D341Med (cell line): ENCODE measurements at places on chromosomes 4 and X.

GRCh38 chrX:132742246-132742645, 216.2 kb downstream of the HS6ST2 start:
- DNase-seq: no peak

- DNase-seq: no peak
Observed at GRCh38 chrX:82658492-82658891, 849.6 kb upstream of the POU3F4 start.

DNA sequence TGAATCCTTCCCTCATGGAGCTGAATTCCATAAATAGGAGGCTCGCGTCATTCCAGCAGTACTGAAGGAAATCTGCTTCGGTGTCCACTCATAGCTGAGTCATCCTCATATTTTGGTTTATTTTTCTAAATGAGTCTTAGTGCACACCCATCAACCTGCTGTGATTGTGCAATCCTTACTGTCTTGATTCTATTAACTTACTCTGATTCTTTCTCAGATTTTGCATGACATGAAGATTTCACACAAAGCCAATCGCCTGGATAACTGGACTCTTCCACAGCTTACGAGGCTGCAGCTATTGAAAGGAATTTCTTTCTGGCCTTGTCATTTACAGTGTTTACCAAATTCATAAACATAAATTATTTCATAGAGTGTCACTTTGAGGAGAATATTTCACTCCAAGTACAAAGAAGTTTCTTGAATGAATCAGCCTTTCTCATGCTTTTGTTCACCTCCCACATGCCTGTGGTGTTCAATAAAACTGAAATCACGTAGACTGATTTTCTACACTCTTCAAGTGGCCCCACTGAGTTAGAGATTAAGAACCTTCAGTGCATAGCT, 207.6 kb upstream of the SLITRK2 start:
- DNase-seq: no peak

DNA sequence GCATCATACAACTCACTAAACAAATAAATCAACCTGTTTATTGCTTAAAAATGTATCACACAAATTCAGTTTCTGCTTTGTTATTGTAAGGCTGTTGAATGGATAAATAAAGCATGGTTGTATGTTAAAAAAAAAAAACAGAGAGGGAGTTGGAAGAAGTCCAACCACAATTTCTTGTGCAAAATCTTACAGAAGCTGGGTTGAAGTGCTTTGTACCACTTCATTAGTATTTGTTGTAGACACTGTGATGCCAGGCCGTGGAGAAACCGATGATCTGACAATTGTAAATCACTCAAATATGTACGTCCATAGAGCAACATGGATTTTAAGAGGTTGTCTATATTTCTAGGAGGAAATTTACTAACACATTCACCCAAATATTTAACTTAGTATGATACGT, 132.6 kb upstream of the MXRA5 start:
- no peak for DNase-seq

- peak; percentile 45 for DNase-seq
Observed at GRCh38 chr4:111773858-111774257, 371.4 kb upstream of the FAM241A start.

DNA sequence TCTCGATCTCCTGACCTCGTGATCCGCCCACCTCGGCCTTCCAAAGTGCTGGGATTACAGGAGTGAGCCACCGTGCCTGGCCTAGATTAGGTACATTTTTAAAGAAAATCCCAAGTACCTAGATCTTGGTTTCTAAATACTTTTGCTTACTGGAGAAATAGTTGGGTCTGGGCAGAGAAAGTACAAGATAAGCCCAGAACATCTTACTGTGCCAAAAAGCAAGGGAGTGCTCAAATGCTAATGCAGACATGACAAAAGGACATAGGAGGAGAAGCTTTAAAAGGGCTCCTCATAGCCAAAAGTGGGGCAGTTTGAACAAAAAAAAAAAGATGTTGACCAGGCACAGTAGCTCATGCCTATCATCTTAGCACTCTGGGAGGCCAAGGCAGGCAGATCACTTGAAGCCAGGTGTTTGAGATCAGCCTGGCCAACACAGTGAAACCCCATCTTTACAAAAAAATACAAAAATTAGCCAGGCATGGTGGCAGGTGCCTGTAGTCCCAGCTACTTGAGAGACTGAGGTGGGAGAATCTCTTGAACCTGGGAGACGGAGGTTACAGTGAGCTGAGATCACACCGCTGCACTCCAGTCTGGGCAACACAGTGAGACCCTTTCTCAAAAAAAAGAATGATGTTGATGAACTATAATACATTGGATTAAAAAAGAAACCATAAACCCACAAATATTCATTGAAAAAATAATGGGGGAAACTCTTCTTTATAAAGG, 107.5 kb downstream of the APBB2 start:
- DNase-seq: no peak

DNA sequence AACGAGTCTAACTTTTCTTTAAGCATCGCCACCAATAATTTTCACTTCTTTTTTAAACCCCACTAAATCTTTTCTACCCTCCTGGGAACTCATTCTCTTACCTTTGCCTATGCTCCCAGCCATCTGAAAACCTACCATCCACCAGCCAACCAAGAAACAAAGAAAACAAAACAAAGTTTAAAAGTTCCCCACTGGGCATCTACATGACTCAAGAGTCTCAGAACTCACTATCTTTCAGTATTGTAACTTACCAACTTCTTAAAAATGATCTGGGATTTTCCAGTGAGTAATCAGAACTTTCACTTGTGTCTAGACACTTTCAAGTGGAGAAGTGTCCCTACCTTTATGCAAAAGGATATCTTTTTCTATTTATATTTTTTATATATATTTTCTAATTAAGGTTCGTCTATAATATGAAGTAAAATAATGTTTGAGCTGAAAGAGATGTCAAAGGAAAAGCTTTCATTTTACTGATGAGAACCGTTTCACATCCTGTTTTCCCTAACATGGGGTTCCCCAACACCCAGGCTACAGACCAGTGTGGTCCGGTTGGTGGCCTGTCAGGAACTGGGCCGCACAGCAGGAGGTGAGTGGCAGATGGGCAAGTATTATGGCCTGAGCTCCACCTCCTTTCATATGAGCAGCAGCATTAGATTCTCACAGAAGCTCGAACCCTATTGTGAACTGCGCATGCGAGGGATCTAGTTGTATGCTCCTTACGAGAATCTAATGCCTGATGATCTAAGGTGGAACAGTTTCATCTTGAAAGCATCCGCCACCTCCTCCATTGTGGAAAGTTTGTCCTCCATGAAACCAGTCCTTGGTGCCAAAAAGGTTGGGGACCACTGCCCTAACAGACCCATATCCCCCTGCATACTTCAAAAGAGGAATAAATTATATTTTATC, 9.8 kb upstream of the TIGD2 start:
- no peak for DNase-seq

DNA sequence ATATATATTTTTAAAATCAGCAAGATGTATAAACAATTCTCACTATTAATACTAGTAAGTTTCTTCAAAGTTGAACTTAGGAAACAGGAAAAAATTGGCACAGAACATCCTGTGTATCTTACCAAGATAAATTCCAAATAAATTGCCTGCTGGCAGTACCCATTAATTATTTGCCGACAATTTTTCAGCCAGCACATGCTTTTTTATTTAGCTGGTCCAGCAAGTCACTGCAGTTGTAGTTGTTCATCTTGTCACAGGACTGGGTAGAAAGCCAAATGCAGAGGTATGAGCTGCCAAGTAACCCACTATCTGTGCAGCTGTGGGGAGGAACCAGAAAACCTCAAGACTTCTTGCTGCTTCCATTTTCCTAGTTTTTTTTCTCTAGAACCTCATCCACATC, 113.4 kb downstream of the PACRGL start:
- no peak for DNase-seq

- no peak for DNase-seq
Observed at GRCh38 chr4:105630670-105631655, 77.5 kb downstream of the INTS12 start.

DNA sequence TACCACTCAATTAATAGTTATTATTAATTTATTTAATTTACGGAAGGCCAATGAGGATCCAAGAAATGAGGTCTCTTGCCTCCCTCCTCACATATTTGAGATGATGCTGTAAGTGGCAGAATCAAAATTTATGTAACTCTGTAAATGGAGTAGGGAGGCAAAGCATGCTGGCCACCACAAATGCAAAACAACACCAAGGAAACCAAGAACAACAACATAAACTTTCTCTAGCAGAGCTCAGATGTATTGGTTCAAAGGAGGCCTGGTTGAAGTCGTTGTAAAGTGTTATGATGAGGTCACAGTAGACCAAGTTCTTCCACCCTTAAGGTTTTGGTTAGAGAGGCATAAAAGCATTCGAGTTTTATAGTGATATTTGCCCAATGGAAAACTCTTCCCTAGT, 194.8 kb upstream of the FAT1 start:
- no peak for DNase-seq

GRCh38 chr4:142549726-142550463, 296.2 kb downstream of the INPP4B start:
- DNase-seq: no peak

DNA sequence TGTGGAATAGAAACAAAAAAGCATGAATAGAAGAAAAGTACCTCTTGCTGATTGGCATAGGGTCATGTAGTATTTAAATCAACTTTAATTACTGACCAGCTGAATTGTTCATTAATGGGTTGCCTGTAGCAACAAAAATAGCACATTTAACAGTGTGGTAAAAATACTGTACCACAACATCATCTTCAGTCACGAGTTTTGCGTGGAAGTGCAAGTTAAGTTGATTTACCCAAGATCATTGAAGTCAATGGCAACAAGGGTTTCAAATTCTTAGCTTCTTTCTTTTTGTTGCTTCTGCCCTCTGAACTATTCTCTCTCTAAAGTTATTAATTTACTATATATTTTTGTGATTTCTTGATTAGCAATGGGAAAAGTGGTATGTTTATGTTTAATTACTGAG, 526.6 kb downstream of the C4orf33 start:
- no peak for DNase-seq

DNA sequence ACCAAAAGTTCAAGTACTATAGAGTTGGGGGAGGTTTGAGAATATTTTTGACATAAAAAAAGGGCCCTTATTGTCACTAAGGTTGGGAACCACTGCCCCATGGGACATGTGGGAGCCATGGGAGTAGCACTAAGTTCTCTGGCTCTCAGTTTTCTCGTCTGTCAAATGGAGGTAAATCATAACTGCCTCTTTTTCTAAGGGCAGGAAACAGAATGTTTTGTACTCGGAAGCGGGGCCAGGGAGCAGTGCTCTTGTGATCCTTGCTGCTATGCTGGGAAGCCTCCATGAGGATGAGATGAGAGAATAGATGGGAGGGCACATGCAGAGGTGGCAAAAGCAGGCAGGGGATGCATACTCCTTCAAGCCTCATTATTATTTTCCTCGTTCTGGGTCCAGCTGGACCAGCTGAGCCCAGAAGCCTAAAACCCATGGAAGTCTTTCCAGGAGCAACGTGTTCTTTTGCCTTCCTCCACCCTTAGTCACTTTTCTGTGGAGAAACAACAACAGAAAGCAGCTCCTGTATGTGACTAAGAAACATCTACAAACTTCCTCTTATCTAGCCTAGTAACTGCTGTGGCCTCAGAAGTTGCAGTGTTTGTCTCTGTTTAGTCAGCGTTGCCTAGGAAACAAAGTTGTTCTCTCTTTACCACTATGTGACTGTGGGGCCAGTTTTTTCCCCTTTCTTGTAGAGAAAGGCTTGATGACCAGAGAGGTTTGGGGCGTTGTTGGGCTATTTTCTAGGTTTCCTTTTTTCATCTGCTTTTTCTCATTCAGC, 64.8 kb downstream of the TSC22D3 start:
- no peak for DNase-seq

- DNase-seq: no peak
Observed at GRCh38 chrX:7314425-7314824, 166.5 kb upstream of the PUDP start.

- DNase-seq: peak; percentile 78
Observed at GRCh38 chr4:101475246-101475645, 127.9 kb upstream of the PPP3CA start.
